ENCODE measurements at places on chromosomes 6 and 20.

DNA sequence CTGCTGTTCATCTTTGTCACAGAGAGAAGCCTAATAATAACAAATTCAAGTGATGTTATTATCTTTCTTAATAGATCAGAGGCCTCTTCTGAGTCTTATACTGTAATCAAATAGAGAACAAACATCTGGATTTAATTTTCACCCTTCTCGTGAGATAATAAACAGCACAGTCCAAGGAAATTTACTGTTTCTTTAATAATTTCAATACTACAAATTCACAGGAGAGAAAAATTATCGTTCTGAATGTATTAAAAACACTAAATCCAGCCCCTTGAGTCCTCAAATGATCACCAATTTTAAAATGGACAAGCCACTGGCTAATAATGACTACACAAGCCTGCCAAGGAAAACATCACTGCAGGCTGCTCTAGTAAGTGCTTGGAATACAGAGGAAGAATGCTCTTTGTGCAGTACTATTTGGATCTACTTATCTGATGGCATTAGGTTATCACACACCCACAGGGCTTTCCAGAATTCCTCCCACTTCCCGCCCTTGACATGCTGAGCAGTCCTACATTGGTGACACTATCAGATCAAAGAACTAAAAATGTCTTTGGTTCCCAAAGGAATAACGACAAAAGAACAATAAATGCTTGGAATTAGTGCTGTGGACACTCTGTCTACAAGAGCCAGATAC, 38.1 kb downstream of the SYNE1 start:
- no peak overlapping the region for H3K4me3 ChIP-seq
- no peaks in the 10 kb centered on the region for H3K27me3 ChIP-seq
- H3K27ac ChIP-seq, result peak overlapping the region; percentile 42
- DNase-seq, result peak; percentile 35
- peaks cover 36% of the 10 kb centered on the region for H3K4me1 ChIP-seq

DNA sequence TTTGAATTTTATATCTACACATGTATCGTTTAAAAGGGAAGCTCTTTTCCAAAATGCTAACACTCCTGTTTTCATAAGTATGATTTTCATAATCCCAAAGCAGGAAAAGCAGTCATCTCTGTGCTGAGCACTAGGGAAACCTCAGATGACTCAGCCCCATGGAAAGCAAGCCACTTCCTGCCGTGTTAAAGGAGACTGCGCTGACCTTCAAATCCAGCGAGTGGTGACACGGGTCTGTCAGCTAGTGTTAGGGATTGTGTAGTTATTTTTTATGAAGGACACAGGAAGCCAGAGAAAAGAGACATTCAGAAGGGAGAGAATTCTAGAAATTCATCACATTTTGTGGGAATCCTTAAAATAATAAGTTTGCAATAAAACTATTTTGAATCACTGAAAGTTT, 57.0 kb upstream of the CD93 start:
- no peaks in the 10 kb centered on the region for H3K36me3 ChIP-seq
- H3K27ac ChIP-seq, result no peak overlapping the region
- peak; percentile 23 for DNase-seq
- no peak overlapping the region for H3K4me3 ChIP-seq

GRCh38 chr6:17828149-17828548, 121.4 kb upstream of the NUP153 start:
- no peak overlapping the region for H3K4me3 ChIP-seq
- no peak overlapping the region for H3K27ac ChIP-seq
- no peaks in the 10 kb centered on the region for H3K36me3 ChIP-seq
- no peaks in the 10 kb centered on the region for H3K27me3 ChIP-seq
- DNase-seq, result no peak
- H3K4me1 ChIP-seq, result no peaks in the 10 kb centered on the region

GRCh38 chr6:13380761-13381160, 52.4 kb upstream of the TBC1D7 start:
- no peak for DNase-seq
- no peak overlapping the region for H3K4me3 ChIP-seq
- no peaks in the 10 kb centered on the region for H3K36me3 ChIP-seq
- no peaks in the 10 kb centered on the region for H3K4me1 ChIP-seq

Data from Caco-2 (cell line).